ENCODE measurements at places on chromosomes 1 and 21.

DNA sequence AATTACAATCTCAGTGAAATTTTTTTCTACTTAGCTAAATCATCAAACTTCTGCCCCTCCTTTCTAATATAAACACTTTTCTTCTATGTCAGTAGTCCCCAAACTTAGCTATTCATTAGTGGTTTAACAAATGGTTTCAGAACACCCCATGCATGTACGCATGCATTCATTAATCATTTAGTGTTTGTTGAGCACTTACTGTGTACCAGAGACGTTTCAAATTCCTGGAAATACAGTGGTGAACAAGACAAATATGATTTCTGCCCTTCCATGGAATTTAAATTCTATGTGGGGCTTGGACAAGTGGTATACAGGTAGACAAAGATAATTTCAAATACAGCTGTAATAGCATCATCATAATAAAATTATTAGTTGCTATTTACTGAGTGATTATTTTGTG is 1.5 kb downstream of the ZBTB40 start:
- no peak for DNase-seq

GRCh38 chr1:208135354-208135753 is 108.8 kb downstream of the PLXNA2 start:
- DNase-seq: no peak

- DNase-seq: no peak
Observed at GRCh38 chr1:29962336-29962735, 726.0 kb downstream of the PTPRU start.

DNA sequence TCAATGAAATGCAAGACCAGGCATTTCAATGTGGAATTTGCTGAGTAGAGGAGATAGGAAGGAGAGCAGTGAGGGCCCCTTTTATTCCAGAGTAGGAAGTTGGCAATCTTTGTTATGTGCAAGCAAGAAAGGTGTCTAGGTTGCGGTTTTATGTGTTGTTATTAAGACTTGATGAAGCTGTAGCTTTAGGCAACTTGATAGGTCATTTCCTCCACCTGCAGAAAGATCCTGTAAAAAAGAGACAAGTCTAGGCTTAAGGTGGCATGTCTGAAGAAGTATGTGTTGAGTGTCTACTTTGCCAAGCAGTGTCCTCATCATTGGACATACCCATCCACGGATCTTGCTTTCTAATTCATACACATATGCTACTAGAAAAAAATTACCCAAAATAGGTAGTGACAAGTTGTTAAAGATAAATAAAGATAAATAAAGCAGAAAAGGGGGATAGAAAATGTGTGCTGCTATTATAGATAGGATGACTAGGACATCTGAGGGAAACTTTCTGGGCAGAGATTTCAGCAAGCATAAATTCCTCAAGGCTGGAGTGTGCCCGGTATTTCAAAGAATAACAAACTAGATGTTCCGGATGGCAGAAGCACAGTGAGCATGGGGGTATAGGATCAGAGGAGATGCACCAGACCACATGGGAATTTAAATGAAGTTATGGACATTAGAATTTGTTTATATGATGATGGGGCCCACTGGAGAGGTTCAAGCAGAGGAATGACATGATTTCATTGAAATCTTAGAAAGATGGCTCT is 335.0 kb downstream of the TGFB2 start:
- DNase-seq: no peak

DNA sequence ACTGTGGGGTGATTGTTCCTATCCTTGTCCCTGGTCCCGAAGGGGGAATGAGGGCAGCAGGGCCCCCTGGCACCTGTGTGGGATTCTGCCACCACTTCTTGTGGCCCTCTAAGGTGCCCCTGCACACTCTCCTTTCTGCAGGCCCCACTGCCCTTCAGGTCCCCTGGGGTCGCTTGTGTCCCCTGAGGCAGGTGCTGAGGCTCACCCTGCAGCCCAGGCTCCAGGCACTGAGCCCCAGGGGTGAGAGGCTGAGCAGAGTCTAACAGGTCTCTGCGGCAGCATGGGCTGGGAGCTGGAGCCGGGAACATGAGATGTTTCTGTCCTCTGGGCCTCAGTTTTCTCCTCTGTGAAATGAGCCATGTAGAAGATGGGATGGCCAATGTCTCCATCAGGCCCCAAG is 211.0 kb upstream of the VAMP3 start:
- DNase-seq: no peak
